ENCODE measurements at places on chromosomes 3 and 15. TPM values are rescaled to one million over a fixed set of nuclear protein-coding genes. Genes with fewer than 3 reads are reported as not detected.

CCR4 gene
- polyA plus RNA-seq: 0.06 TPM

TLR9 gene
- polyA plus RNA-seq: 0.10 TPM

B3GALNT1 gene
- polyA plus RNA-seq: 2.4 TPM

CHRNA7 gene
- 0.15 TPM for polyA plus RNA-seq

DNAH1 gene
- polyA plus RNA-seq: 2.4 TPM

DLG1 gene
- polyA plus RNA-seq: 39.4 TPM

MKRN2OS gene
- 6.0 TPM for polyA plus RNA-seq

ERICH6 gene
- polyA plus RNA-seq: not detected

GOLGA8O gene
- polyA plus RNA-seq: 0.41 TPM

LXN gene
- 7.0 TPM for polyA plus RNA-seq

CLRN1 gene
- not detected for polyA plus RNA-seq

TJP1 gene
- polyA plus RNA-seq: 43.5 TPM

LRRN1 gene
- 0.18 TPM for polyA plus RNA-seq

ABHD17C gene
- 27.3 TPM for polyA plus RNA-seq

GOLGA8R gene
- polyA plus RNA-seq: 1.1 TPM

FOXB1 gene
- polyA plus RNA-seq: not detected

BCHE gene
- 0.98 TPM for polyA plus RNA-seq

CPN2 gene
- 0.02 TPM for polyA plus RNA-seq

ZKSCAN7 gene
- polyA plus RNA-seq: 0.56 TPM

UNC13C gene
- not detected for polyA plus RNA-seq

SUSD5 gene
- 0.16 TPM for polyA plus RNA-seq

ANKRD63 gene
- not detected for polyA plus RNA-seq

Measured in esophagus (tissue), 2 donors.